Activated CD4-positive, CD25-positive, alpha-beta regulatory T cell treated with anti-CD3 and anti-CD28 coated beads, Interleukin-2, amount 50 U/mL, for 16 hours (primary cell): ENCODE measurements at places on chromosomes 4 and X.
A peak's percentile ranks its signal among the peaks of the same experiment; 100 is the strongest.

GRCh38 chr4:152682143-152682941 lies 2.5 kb upstream of the TMEM154 start:
- DNase-seq: no peak

DNA sequence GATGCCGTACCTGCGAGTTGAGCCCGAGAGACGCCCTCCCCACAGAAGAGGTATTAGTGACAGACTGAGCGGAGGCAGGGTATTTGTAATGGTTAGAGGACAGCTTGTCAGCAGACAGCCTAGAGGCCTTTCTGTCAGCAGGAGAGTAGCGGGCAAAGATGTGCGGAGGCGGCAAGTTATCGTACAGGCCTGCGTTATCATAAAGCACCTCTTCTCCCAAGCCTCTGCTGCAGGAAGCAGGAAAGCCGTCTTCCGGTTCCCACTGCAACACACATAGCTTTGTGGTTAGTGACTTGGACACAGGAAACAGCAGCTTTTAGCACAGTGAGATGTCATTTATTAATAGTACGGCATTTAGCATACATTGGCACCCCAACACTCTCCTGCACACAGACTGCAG lies 158.3 kb downstream of the AFAP1 start:
- no peak for DNase-seq

DNA sequence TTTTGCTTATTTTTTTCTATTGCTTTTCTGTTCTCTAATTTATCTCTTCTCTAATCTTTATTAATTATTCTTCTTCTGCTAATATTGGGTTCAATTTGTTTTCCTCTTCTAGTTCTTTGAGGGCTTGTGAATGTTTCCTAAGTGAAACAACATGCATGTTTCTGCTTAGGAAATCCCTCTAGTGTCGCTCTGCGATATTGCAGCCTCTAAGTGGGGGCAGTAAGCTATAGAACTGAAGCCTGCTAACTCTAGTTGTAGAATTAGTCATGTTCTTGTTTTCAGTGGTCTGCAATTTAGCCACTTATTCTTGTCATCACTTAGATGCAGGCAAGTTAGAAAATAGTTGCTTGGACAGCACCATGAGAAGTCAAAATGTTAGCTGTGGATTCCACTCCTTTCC lies 222.6 kb downstream of the SPIN4 start:
- no peak for DNase-seq

GRCh38 chrX:142804085-142804484 lies 221.6 kb upstream of the SPANXN4 start:
- DNase-seq: no peak

GRCh38 chr4:150849016-150849415 lies 166.1 kb downstream of the LRBA start:
- no peak for DNase-seq

DNA sequence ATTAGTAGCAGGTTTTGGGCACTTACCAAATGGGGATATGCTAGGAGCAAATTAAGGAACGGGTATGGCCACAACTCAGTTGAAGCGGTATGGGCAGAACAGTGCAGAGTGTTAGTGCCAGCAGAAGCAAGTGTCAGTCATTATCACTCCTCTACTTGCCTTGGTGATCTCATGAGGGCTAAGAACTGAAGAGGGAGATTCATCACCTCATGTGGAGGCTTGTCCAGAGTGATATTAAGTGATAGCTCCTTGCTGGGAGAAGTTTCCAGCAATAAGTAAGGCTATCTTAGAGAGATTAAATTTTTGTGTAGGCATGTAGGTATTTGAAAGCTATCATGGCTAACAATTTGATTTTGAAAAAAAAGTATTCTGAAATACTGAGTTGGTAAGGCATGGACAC lies 615.4 kb upstream of the SMIM31 start:
- no peak for DNase-seq

- DNase-seq: no peak
Measured at GRCh38 chrX:17917945-17918577, 57.0 kb upstream of the RAI2 start.

- no peak for DNase-seq
Measured at GRCh38 chr4:82293304-82293703, 80.5 kb downstream of the HNRNPD start.

GRCh38 chr4:15963001-15963451 lies at the start of gene FGFBP2:
FGFBP2 (minus strand) TSS chr4:15963175; CDS start chr4:15963129, 46 bp downstream.
- peak; percentile 4 for DNase-seq

DNA sequence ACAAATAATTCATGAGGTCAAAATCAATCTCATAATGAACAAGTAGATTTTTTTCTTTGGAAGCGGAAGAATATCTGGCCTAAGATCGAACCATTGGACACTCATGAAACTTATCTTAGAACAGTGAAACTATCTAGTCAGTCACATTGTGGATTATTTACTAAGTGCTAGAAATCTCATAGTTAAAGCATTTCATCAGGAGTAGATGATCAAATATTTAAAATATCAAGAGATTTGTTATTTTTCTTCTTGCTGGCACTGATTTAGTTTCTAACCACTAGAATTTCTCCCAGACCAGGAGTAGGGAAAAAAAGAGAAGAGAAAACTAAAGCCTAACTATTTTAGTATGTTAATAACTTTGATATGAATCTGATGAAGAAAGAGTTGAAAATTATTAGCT lies 105.5 kb downstream of the SHROOM3 start:
- DNase-seq: no peak

- no peak for DNase-seq
Measured at GRCh38 chr4:53192496-53192895, 173.4 kb downstream of the SCFD2 start.

GRCh38 chr4:89295415-89295927 lies 12.1 kb downstream of the GPRIN3 start:
- DNase-seq: no peak

- DNase-seq: no peak
Measured at GRCh38 chr4:104693601-104694201, 199.0 kb upstream of the CXXC4 start.

GRCh38 chr4:114015444-114015899 lies 36.0 kb upstream of the ARSJ start:
- DNase-seq: no peak

DNA sequence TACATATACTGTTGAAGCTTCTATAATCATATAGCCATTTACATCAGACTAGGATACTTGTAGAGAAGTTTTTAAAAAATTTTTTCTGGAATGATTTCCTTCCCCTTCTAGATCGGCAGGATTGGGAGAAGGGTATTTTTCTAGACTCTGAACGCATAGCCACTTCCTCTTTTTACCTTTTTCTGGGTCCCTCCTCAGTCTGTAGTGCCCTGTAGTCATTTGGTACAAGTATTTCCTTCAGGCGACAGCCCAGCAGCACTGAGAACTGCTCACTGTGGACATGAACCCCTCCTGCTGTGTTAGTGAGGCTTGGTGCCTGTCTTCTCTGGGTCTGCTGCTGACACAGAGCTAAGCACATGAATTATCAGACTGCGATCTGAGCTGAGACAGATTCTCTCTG lies 255.4 kb downstream of the ARHGAP10 start:
- no peak for DNase-seq

- DNase-seq: no peak
Measured at GRCh38 chr4:5863461-5864113, 29.3 kb downstream of the CRMP1 start.

DNA sequence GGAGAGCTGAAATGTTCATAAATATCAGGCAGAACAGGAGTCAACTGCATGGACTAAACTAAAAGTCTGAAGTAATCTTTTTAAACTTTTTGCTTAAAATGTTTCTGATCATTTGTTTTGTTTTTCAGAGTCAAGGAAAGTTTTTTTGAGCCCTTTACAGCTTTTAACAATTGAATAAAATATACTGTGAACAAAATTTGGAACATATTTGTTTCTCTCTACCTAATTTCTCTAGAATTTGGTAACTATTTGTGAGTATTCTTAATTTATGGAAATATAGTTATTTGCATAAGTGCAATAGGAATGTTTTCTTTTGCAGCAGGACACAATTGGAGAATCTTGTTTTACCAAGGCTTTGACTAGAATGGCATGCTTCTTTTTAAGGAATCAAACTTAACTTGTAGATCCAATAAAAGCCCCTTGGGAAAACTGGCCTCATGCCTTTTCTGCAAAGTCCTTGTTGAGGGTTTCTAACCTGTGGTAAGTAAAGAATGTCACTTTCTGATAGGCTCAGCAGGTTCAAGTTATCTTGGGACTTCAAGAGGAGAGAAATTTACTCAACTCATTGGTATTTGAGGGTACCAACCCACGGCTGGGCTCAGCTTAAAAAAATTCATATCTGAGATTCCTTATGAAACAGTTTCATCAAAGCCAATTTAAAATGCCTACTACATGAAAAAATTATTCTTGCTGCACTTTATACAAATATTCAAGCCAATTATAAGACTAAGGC lies 91.5 kb downstream of the UPRT start:
- no peak for DNase-seq

GRCh38 chrX:23509256-23509655 lies 158.0 kb upstream of the PRDX4 start:
- no peak for DNase-seq

GRCh38 chr4:14008494-14008893 lies 381.0 kb upstream of the BOD1L1 start:
- DNase-seq: no peak

DNA sequence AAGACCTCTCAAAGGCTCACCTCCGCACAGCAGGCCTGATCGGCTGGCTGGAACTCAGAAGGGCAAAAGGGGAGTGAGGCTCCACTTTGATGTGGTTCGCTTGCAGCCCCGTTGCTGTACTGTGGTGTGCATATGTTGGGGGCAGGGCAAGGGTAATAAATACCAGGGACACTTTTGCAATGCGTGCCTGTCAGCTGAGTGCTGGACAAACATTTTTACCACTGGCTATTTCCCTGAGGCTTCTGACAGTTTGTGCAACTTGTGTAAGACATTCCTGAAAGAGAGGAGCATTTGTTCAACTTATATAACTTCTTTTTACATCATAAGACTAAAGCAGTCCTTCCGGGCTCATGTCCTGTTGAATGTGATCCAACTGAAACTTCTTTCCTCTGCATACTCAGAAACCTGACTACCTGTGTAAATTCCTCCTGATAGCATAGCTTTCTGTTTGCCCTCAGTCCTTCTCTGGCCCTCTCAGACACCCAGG lies 82.3 kb downstream of the SPRY1 start:
- DNase-seq: no peak

GRCh38 chr4:177579649-177580048 lies 137.4 kb upstream of the AGA start:
- no peak for DNase-seq

DNA sequence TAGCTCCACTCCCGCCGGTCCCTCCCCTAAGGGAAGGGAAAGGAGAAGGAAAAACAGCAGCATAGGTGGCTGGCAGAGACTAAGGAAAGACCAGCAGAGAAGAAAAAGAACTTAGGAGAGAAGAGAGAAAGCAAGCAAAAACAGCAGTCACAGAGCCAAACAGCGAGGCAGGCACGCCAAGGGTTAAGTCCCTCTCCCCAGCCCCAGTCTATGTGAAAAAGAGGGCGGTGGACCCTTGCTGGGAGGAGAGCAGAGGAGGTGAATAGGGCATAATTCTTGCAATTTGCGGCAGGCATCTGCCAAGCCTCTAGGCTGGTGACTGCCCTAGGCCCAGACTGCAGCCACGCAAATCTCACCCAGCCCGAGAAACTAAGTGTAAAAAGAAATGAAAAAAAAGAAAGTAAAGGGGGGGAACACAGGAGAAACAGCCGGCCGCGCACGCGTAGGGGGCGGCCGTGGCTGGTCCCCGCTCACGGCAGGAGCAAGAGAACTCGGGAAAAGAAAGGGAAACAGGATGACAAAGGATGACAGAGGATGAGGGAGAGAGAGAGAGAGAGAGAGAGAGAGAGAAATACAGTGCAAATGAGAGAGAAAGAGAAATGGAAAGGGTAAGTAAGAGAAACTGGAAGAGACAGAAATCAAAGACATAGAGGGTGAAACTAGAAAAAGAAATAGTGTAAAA lies 48.6 kb downstream of the MAGEA9 start:
- DNase-seq: no peak

- DNase-seq: no peak
Measured at GRCh38 chr4:4901877-4902276, 42.4 kb downstream of the MSX1 start.

- no peak for DNase-seq
Measured at GRCh38 chr4:16496501-16496900, 270.2 kb upstream of the TAPT1 start.

GRCh38 chrX:102341867-102342266 lies 94.9 kb downstream of the NXF2 start:
- DNase-seq: no peak

- no peak for DNase-seq
Measured at GRCh38 chr4:109383823-109384222, 49.8 kb upstream of the SEC24B start.

DNA sequence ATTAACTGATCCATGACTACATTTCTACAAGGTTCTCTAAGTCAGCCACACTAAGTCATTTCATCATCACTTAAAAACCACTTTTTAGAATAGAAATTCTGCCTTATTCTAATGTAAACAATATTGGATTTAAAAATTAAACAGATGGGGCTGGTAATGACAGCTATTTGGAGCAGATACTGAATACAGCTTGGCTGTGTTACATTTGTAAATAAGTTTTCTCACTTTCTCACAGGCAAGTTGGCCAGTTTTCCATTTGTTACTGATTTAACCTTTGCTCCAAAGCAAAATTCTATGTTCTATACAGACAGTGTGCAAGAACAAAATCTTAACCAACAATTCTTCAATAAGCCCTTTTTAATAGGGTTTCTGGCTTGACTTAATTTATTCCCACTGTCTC lies 370.7 kb downstream of the GRIA2 start:
- DNase-seq: no peak

DNA sequence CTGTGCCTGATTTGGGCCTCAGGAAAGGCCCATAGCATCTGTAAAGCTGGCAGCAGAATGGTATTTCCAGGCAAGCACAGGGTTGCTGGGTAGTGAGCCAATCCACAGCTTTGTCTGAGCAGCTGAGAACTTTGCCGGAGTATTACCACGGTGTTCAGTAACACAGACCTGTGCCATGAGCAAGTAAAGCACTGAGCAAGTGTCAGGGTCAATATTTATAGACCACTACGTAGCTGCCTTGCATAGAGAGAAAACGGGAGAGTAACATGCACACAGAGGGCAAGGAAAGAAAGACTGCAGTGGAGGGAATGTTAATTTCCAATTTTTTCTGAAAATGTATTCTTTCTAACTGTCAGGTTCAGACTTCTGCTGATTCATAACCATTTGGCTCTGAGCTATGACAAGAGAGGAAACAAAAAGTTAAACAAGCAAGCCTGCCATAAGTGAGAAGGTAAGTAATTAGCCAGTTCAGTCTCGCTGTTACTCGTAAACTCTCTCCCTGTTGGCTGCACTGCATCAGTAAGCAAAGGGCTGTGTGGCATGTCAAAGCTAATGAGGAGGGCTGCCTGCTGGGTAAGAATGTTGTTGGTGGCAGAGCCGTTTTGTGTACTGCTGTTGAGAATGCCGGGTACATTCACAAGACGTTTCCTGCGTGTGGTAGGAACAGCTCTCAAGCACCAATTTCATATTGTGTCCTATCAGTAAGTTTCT lies 238.1 kb downstream of the BMPR1B start:
- DNase-seq: no peak
